ENCODE measurements at places on chromosomes 7 and 10.

DNA sequence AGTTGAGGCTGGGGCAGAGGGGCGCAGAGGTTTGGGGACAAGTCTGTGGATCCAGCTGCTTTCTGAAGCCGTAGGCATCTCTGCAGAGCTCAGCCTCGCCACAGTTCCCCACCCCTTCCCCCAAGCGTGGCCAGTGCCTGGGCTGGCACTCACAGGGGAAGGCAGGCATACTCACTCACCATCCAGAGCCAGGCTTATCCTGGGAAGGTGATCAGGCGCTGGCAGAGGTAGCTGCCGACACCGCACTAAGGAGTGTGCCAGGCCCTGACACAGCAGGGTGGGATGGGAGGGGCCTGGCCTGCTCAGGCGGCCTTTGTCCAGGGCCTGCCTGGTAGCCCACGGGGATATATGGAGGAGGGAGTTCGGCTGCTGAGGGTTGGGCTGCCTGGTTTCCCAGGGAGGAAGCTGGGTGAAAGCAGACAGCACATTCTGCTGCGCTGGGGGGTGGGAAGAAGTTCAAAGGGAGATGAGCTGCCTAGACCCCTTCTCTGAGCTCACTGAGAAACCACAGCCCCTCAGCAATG is 15.9 kb downstream of the VSIR start:
- DNase-seq: no peak

- DNase-seq: no peak
Measured at GRCh38 chr7:43151076-43151475, 38.6 kb downstream of the HECW1 start.

DNA sequence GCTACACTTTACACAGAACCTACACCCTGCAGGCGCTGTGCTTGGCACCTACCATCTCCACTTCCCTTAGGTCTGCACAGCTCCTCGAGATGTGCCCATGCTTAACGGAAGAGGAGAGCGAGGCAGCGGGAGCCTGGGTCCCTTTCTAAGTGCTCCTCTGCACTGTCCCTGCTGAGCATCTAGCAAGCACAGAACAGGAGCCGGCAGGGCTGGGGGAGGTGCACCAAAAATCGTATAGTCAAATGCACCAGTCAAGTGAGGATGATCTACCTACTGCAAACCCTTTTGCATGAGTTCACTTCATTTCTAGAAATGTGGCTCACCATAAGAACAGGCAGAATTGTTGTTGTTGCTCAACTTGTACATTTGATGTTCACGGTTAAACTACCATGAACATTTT is 267.7 kb downstream of the TNS3 start:
- DNase-seq: no peak

GRCh38 chr7:17302575-17303142 is 4.2 kb downstream of the AHR start:
- no peak for DNase-seq

Measured in NCI-H2081 treated with DMSO at 0.1 percent for 48 hours (cell line).